H9 (cell line): ENCODE measurements at places on chromosomes 2 and 18. TPM values are rescaled to one million over a fixed set of nuclear protein-coding genes. Genes with fewer than 3 reads are reported as not detected.

The GNLY gene
- not detected in 2 replicates for total RNA-seq

The MAP2 gene
- total RNA-seq, result 0.87 and 1.3 TPM in 2 replicates

GRCh38 chr2:114400890-114401289 lies 41.6 kb upstream of the DPP10 start:
- DNase-seq, result no peak

DNA sequence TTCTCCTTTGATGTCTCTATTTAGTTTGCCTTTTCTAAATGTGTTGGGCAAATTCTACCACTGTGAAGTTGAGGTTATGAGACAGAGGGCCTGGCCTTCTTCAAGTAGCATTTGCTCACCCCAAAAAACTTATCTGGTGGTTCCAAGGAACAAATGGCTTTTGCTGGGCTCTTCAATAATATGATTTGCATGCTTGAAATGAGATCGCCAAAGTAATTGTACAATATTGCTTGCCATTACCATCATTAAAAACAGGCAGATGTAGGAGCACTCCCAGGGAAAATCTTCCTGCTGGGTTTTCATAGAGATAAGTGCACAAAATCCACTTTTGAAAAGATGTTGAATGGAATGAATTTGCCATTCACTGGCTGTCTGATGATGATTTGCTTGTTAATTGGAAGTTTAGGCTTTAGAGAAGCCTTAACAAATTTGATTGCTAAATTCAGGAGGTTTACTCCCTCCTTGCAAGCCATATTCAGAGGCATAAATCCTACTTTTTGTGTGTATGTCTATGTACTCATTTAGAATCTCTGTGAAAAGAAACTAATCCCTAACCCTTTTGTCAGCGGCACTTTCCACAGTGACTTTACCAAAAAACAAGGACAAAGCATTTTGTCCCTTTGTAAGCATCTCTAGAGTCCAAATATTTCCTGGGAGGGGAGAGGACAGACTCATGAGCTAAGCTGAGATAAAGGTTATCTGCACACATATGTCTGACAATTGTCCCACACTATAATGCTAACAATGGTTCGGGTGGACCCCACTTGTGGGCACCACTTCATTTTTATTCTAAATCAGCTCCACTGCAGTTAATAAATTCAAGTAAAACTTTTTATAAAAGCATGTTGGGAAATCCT lies 240.8 kb upstream of the PIK3C3 start:
- DNase-seq, result no peak

DNA sequence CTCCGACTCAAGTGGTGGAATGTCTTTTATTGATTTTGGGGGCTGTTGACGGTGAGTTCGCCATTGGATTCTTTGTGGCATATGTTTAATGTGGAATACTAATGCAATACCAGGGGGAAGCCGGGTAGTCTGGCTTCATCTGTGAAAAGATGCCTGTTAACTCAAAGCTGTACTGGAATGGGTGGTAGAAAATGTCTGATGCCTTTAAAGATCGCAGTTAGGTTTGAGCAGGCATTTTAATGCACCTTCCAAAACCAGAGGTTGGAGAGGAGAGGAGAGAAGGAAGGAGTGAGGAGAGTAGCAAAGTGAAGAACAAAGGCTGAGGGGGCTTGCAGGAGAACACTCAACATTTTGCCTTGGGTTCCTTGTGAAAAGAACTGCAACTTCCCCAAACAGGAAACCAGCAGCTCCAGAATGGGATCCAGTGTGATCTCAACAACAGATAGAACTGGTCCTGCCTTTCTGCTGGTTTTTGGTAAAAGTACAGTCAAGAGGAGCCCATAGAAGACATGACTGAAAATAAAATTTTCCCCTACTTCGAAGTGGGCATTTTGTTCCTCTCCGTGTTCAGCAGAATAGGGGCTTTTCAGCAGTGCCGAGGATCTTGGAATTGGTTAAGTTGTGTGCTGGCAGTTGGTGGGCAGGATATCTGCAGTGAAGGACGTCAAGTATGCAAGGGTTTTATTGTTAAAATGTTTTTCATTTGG lies 1.5 kb downstream of the ZNF532 start:
- DNase-seq, result no peak

DNA sequence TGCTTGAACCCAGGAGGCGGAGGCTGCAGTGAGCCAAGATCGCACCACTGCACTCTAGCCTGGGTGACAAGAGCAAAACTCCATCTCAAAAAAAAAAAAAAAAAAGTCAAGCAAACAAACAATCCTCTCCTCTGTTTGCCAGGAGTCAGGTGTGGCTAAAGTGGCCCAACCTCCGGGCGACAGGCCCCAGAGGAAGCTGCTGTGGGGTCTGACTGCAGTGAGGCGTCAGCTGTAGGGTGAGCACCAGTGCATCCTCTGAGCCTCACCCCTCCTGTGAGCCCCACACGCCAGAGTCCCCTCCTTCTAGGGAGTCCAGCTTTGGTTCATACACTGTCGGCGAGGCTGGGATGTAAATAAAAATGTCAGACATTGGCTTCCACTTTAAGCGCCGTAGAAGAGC lies 76.5 kb upstream of the HS6ST1 start:
- no peak for DNase-seq

The CLIP4 gene
- total RNA-seq, result 0.66 and 0.77 TPM in 2 replicates

The CENPA gene
- 19.3 and 21.4 TPM in 2 replicates for total RNA-seq

DNA sequence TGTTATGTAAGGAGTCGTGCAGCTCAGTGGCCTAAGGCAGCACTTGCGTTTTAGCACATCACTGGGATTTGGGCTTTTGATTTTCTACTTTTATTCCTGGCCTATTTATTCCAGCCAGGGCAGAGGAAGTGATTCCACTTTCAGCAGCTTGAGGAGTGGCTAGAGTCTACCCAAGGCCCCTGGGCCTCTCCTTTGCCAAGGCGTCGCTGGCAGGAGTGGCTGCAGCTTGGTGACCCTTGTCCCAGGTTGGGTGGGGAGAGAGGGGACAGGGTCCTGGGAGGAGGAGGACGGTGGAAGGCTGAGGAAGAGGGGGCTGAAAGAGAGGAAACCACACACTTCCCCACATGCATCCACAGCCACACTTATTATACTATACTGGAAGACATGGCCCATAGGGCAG lies 94.1 kb upstream of the SMAD7 start:
- DNase-seq, result no peak

- DNase-seq, result no peak
Observed at GRCh38 chr2:165164201-165164600, 39.6 kb downstream of the SCN3A start.

The GRB14 gene
- 7.6 and 9.6 TPM in 2 replicates for total RNA-seq

DNA sequence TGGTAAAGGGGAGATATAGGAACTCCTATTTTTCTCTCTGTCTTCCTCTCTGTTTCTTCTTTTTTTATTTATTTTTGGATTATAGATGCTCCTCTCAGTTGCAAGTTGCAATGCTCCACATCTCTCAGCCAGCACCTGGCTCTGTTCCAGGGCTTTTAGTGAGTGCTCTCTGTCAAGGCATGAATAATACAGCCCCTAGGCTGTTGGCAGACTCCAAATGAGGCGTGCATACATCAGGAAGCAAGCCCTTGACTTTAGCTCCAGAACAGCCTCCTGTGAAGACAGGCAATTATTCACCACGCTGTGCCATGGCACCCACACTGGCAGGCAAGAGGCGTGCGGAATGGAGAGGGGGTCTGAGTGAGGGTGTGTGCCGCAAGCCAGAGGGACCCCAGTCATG lies 228.1 kb upstream of the PXDN start:
- DNase-seq, result no peak

The CD8B2 gene
- not detected in 2 replicates for total RNA-seq

DNA sequence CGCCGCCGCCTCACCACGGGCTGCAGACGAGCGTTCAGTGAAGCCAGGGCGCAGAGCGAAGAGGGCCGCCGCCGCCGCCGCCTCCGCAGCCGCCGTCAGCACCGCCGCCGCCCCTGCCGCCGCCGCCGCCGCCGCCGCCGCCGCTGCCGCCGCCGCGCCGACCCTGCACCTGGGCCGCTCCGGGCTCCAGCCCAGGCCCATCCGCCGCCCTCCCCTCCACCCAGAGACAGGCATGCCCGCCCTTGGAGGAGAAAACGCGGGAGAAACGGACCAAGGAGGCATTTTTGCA lies 3.0 kb downstream of the POU3F3 start:
- DNase-seq, result no peak

DNA sequence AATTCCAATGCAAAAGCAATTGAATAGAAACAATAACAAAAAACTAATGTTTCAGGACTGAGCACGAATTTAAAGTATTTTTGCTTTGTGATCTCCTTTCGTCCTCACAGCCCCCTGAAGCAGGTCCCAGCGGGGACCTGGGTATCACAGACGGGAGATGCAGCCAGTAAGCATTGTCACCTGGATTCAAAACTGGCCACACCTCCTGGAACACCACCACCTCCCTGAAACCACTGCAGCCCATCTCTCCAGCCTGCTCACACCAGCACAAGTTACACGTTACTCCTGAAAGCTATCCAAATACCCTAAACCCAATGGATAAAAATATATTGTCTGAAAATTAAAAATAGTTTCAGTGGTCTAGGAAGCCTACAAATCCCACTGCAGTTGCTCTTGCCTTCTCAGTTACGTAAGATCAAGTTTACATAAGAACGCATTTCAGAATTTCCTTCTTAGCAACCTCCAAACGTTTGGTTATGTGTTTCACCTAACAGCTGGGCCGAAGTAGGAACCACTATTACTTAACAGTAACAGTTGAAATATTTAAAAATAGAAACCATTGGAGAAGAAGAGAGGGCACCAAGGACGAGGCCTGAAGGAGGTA lies 178.0 kb downstream of the HDAC4 start:
- no peak for DNase-seq

DNA sequence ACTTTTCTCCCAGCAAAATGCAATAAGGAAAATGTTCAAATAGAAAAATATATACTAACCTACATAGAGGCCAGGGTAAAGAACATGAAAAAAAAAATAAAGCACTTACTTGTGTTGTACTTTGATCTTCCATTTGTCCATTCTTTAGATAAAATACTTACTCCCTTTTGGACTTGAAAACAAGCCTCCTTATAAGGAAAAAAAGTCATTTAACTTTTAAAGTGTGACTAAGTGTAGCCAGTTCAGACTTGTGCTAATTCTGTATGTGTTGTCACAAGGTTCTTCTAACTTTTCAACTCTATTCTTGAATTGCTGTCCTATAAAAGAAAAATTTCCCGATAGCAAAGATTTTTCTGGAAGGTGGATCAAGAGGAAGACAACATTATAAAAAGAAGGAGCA lies 23.2 kb downstream of the SLC40A1 start:
- DNase-seq, result no peak

- DNase-seq, result no peak
Observed at GRCh38 chr2:159903443-159904126, 105.6 kb upstream of the CD302 start.

The APLF gene
- total RNA-seq, result 3.6 and 3.7 TPM in 2 replicates

DNA sequence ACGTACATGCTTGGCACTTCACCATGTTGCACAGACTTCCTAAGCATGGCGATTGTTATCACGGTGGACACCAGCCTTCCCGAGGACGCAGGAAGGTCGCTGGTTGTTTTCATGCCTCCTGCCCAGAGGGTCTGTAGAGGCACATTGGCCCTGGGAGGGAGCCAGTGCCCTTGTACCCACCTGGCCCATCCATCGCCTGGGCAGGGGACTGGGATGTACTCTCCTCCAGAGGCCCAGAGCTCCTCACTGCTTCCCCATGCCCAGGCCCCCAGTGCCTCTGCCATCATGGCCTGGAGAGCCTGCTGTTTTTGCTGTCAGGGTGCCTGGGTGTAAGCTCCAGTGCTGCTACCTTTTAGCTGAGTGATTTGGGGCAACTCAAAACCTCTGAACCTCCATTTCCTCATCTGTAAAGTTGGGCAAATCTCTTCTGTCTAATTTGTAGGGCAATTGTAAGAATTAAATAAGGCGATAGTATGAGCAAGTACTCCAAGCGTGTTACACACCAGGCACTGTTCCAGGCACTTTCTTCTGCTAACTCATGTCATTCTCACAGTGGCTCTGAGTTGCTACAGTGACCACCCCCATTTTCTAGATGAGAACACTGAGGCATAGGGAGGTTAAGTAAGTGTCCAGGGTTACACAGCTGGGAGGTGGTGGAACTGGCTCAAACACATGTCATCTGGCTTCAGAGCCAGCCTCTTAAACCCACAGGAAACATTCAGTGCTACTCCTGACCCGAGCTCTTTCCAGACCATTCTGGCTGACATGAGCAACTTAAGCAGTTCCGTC lies 45.3 kb downstream of the GREB1 start:
- no peak for DNase-seq

DNA sequence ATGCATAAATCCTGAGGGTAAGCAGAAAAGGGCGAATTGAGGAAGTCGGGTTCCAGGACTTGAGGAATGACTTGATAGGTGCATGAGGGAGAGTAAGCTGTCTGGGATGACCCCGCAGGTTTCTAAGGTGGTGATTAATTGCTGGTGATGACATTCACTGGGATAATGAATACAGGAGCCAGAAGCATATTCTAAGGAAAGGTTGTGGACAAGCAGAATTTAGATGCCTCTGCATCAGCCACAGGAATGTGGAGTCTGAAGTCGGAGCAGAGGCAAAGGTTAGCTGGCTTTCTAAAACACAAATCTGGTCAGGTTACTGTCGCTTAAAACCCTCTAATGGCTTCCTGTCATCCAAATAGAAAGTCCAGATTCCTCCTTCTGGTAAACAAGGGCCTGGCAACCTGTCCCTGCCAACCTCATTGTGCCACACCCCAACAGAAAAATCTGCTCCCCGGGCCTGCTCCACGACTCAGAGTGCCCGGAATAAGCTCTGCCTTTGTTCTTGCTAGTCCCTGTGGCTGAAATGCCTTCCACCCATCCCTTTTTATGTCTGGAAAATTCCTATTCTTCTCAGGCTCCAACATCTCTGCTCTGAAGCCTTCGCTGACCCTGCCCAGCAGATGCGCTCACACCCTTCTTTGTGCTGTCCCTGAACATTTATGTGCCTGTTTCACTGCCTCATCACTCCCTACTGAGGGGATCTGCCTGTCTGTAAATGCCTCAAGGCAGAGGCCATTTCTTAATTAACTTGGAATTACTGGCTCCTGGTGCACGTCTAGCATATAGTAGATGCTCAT lies 11.3 kb upstream of the TMEM214 start:
- no peak for DNase-seq

The AOX1 gene
- 3.5 and 4.8 TPM in 2 replicates for total RNA-seq

The SEPTIN10 gene
- total RNA-seq, result 91.2 and 92.5 TPM in 2 replicates

The M1AP gene
- 5.5 and 7.6 TPM in 2 replicates for total RNA-seq

- peak; percentile 1 for DNase-seq
Observed at GRCh38 chr2:176083796-176084261, at the start of gene EVX2. Gene EVX2 (minus strand): TSS chr2:176083962. CDS start chr2:176083776, 186 bp downstream.

GRCh38 chr2:88602022-88602421 lies 25.2 kb downstream of the EIF2AK3 start:
- no peak for DNase-seq

- DNase-seq, result no peak
Observed at GRCh38 chr18:11425211-11425610, 184.2 kb upstream of the SLC35G4 start.

The CMPK2 gene
- 0.64 and 0.90 TPM in 2 replicates for total RNA-seq
